ENCODE measurements at places on chromosomes 7 and 10. TPM values are rescaled to one million over a fixed set of nuclear protein-coding genes. Genes with fewer than 3 reads are reported as not detected.

- DNase-seq, result no peak
Measured at GRCh38 chr7:139640681-139641080, 117.2 kb downstream of the CLEC2L start.

The ARHGAP21 gene
- total RNA-seq, result 66.0 TPM

The MALRD1 gene
- total RNA-seq, result 4.7 TPM

DNA sequence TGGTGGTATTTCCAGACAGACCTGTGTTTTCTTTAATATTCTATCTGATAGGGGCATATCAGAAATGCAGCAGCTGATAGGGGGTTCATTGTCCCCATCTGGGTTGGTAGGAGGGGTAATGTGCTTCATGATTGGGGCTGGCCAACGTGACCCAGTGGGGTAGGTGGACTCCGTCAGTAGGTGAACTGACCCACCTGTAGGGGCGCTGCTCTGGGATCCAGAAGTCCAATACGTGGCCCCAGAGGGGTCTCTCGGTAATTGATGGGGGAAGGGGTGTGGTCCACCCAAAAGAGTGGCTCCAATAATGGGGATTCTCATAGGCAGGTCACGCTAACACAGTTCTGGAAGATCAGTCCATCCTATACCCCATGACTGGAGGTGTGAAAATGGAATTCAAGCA is 112.0 kb downstream of the PRLHR start:
- no peak for DNase-seq

The CFAP69 gene
- total RNA-seq, result 5.4 TPM

GRCh38 chr7:94092980-94093379 is 88.8 kb upstream of the BET1 start:
- no peak for DNase-seq

DNA sequence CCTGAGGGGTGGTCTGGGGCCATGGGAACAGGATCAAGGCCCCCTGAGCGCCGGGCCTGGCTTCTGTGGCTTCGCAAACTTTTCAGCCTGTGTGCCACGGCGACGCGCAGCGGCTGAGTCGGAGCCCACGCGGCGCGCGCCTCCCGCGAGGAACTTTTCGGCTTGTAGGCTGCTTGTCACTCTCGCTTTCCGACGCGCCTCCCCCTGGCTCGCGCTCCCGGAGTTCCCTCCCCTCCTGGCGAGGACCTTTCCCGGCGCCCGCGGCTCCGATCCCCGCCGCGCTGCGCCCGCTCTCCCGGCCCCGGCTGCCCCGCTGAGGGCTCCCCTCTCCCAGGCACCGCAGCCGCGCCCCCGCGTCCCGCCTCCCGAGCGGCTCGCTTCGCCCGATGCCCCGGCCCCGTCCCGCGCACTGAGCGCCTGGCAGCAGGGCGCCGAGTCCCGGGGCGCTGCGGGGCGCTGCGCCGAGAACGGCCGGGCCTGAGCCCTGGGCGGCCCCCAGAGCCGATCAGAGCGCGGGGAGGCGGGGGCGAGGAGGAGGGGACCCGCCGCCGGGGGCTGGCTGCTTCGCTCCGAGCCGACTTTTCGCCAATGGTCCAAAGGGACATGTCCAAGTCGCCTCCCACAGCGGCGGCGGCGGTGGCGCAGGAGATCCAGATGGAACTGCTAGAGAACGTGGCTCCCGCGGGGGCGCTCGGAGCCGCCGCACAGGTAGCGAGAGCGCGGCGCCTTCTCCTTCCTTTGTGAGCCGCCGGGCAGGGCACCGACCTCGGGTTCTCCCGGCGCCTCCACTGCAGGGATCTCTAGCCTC is at the start of gene CACNB2:
Gene CACNB2, plus strand, starts transcription at position 276 of the 808 bp plus-strand sequence.
- DNase-seq, result peak; percentile 93

The SORCS1 gene
- total RNA-seq, result 17.1 TPM

DNA sequence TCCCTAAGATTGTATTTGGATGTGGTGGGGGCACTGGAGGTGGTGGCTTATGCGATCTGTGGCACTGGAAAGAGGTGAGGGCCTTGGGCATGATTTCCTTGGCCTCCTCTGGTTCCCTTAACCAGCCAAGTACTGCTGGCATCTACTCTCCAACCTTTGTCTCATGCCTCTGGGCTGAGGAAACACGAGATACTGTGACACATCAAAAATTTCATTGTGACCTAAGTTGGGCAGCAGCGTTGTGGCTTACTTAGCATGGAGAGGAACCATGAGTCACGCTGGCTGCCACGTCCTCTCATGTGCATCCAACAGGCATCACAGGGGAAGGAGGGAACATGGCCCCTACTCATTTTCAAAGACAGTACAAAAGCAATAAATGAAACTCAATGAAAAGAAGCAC is 29.7 kb upstream of the GSDME start:
- DNase-seq, result no peak

GRCh38 chr7:42244828-42245227 is 7.8 kb upstream of the GLI3 start:
- no peak for DNase-seq

DNA sequence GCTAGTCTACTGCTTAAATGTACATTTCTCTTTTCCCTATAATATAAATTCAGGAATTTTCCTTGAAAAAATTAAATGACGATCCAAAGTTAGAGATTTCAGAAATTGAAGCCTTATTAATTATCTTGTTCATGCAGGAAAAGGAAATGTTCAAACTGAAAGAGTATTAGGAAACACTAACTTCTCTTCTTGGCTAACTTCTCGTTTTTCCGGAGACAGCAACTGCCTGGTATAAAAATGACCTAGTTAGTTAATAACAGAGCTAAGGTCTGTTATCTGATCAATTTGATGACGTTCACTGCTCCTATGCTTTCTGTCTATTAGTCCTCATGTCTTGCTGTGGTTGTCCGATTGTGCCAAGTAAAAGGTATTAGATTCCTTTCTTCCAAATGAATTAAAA is 212.5 kb downstream of the DGKB start:
- no peak for DNase-seq

The ZRANB1 gene
- total RNA-seq, result 41.0 TPM

- peak; percentile 45 for DNase-seq
Measured at GRCh38 chr10:100983868-100984671, 3.2 kb downstream of the MRPL43 start.

The MAGI2 gene
- 26.9 TPM for total RNA-seq

DNA sequence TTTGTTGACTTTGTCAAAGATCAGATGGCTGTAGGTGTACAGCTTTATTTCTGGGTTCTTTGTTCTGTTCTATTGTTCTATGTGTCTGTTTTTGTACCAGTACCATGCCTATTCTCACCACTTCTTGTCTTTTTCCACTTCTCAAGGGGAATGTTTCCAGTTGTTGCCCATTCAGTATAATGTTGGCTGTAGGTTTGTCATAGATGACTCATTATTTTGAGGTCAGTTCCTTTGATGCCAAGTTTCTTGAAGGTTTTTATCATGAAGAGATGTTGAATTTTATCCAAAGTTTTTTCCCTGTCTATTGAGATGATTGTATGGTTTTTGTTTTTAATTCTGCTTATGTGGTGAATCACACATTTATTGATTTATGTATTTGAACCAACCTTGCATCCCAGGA is 216.7 kb upstream of the RNF32 start:
- DNase-seq, result no peak

DNA sequence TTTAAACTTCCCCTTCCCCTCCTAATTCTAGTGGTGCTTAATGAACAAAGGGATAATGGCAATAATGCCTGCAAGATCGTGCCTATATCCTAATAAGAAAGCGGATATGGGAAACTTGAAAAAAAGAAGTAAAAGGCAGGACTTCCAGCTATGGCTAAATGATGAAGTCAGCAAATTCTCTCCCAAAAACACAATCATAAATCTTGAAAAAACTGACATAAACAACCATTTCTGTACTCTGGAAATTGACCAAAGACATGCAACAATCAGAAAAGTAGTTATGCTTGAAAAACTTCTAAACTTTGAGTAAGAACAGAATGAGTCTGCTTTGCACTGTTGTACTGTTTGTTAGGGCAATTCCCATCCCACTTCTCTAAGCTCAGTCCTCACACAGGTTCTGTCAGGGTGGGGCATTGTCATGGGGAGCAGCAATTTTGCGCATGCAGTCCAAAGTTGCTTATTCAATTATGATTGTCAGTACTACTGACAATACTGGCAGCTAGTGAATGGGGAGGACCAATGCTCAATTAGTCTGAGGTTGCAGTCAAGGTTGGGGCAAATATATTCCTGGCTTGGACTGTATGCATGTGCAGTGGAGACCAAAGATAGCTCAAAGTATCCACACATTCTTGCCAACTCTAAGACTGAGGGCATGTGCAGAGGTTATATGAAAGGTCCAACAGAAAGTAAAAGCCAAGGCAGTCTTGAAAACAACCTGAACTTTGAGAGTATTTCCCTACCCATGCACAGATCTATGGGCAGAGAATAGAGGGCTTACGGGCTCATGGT is 34.1 kb upstream of the ARHGAP22 start:
- DNase-seq, result no peak

The NDUFB8 gene
- 301 TPM for total RNA-seq

DNA sequence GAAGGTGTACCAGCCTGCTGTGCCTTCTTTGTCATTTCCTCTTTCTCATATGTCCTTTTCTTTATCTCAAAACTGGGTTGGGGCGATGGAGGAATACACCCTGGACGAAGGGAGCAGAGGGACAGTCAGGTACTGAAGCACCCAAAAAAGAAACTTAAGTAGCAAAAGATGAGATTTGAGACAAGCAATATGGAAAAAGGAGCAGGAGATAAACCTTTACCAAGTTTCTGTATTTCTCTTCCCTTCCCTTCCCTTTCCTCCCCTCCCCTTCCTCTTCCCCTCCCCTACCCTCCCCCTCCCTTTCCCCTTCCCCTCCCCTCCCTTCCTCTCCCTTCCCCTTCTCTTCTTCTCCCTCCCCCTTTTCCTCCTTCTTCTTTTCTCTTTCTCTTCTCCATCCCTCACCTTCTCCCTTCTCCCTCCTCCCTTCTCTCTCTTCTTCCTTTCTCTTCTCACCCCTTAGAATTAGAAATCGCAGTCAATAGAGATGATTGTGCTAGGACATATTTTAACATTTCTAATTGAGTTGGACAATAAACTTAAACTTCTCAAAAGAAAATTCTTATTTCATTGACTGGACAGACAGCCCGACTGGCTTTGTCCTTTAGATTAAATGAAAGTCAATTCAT is 114.7 kb upstream of the PLXDC2 start:
- DNase-seq, result no peak

GRCh38 chr7:68458010-68458908 is 1140.0 kb upstream of the AUTS2 start:
- DNase-seq, result no peak

DNA sequence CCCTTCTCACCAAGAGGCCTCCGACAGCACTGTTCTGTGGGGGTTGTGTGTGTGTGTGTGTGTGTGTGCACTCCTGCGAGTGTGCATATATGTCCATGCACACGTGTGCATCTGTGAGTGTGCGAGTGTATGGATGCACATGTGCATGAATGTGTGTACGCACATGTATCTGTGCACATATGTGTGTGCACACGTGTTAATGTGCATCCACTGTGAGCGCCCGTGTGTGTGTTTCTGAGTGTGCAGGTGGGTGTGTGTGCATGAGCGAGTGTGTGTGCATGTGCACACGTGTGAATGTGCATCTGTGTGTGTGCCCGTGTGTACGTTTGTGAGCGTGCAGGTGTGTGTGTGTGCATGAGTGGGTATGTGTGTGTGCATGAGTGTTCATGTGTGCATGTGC is 48.5 kb upstream of the FOXL3 start:
- DNase-seq, result no peak

The GALNT11 gene
- total RNA-seq, result 35.7 TPM

GRCh38 chr7:33904681-33905388 is 504 bp upstream of the BMPER start:
- DNase-seq, result peak; percentile 68

The MTPN gene
- total RNA-seq, result 77.2 TPM

DNA sequence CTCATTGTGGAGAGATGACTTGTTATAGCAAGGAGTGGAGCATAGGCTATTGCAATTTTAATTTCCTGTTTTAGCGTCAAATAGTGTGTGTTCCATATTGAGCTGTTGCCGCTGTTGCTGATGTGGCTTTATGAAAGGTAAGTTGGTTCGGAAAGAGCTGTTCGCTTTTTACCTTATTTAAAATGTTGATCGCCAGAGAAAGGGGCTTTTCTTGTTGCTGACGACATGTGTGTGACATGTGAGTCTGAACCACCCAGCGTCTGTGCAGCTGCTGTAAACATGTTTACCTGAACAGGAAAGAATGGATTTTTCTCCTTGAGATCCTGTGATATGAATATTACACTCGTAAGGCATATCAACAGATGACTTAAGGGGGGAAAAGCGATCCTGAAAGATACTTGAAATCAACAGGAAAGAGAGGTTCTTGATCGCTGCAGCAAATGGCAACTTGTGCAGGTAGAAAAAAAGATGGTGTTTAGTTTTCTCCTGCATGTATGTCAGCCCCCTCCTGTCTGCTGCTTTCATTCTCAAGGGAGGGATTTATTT is 2.5 kb downstream of the ZEB1 start:
- no peak for DNase-seq

GRCh38 chr10:132240581-132240980 is 53.8 kb downstream of the DPYSL4 start:
- no peak for DNase-seq

DNA sequence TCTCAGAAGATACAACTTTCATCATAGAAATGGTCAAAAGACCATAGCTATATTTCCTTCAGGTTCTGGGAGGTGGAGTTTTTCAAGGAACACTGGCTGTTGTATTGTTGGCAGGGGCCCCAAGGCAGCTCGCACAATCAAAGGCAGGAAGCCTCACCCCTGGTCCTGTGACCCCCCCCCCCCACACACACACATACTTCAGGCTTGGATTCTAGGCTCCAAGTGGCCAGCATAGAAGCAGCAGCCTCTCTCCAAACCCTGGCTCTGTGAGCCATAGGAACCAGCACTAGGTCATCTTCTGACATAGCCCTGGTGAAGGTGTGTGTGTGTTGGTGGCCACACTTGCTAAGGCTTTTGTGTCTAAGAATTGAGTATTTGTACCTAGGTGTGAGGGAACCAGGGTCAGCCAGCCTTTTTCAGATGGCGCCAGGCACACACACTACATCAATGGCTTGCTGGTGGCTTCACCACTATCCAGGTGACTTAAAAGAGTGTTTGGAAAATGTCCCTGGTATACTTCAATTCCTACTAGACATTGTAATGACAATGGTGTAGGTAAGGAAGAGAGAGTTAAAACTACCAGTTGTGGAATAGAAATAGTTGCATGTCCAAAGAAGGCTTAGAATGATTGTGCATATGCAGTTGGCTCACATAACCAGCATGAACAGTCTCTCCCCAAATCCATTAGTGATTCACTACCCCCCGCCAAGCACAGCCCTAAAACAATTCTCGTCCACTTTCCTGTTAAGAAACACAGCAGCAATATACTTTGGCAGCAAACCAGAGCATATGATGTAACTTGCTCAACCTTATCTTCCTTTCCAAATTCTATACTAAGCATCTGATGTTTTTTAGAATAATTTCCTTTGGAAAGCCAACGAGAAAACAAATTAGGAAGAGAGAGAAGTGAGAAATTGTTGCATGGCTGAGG is 91.3 kb downstream of the AVL9 start:
- DNase-seq, result no peak

- DNase-seq, result no peak
Measured at GRCh38 chr10:96279191-96279641, 7.8 kb upstream of the BLNK start.

- no peak for DNase-seq
Measured at GRCh38 chr7:151796871-151797537, 79.9 kb downstream of the PRKAG2 start.

Data from sigmoid colon (tissue), 7 donors.